Naive thymus-derived CD4-positive, alpha-beta T cell (primary cell): ENCODE measurements at places on chromosomes 13 and 19.
A peak's percentile ranks its signal among the peaks of the same experiment; 100 is the strongest.

GRCh38 chr19:55474269-55475265 lies 1.9 kb upstream of the ZNF628 start:
- no peak for DNase-seq

GRCh38 chr13:65540175-65540574 lies 1690.0 kb downstream of the PCDH9 start:
- DNase-seq: no peak

DNA sequence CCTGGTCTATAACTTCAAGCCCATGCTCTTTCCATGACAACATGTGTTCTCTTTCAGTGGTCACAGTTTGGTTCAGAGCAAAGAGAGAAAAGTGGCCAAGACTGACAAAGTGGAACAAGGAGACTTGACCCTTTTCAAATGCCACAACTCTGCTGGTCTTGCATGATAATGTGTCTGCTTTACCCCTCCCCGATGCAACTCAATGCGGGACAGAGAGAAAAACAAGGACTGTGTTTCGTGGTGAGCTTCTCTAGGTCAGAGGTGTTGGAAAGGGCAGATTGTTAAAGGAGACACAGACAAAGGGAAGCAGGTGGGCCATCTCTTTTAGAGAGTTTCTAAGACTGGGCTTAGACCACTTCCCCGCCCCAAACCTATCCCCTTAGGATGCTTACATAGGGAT lies 61.6 kb upstream of the SERTM1 start:
- no peak for DNase-seq

- no peak for DNase-seq
Observed at GRCh38 chr19:18484992-18485391, 36.9 kb downstream of the ELL start.

- no peak for DNase-seq
Observed at GRCh38 chr19:34363094-34363493, 1.9 kb upstream of the GPI start.

DNA sequence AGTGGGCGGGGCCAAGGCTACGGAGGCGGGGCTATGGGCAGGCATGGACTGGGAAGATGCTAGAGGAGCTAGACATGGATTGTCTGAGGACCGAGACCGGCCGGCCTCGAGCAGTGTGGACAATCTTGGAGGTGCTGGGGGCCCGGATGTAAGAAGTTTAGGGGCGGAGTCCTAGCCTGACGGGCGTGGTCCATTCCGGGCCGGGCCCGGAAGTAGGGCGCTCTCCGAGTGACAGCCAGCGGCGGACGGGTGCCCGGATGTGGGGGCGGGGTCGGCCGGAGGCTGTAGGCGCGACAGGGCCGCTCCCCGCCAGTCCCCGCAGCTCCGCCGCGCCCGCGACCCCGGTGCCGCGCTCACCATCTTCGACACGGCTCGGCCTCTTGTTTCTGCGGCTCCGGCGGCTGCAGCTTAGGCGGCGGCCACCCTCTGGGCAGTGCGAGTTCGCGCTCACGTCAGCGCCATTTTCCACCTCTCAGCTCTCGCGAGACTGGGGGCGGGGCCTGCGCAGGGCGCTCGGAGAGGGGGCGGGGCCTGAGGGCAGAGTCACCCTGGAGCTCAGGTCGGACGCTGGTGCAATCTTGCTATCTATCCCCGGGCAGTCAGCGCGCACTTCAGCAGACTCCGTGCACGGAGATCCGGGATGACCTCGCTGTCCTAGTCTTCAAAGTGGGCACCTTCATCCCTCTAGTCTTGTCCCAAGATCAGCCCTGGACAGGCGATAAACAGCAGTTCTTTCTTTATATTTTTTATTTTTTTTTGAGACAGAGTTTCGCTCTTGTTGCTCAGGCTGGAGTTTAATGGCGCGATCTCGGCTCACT lies at the start of gene ZNF414:
ZNF414 (minus strand) TSS at position 481 of the 818 bp plus-strand sequence; CDS start at position 360, 121 bp downstream.
- peak; percentile 99 for DNase-seq
